ENCODE measurements at places on chromosomes 6 and 20.

GRCh38 chr6:77397561-77397960 lies 65.7 kb downstream of the HTR1B start:
- DNase-seq: no peak

DNA sequence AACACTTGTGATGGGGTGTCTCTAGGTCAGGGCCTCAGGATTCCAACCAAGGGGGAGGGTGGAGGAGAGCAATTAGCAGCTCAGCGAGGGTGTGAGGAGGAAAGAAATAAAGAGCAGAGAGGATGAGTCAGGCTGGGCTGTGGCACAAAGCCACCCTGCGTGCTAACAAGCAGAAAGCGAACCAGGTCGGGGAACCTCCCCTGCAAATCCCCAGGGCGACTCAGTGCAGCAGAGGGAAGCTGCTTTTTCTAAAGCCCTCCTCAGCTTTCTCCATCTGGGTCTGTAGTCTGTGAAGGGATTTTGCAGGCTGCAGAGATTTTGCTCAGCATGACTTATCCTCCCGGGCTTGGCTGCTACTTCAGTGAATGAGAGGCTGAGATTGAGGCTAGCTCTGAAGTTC lies 6.6 kb upstream of the SPO11 start:
- DNase-seq: peak; percentile 89

- DNase-seq: peak; percentile 94
Measured at GRCh38 chr20:47464380-47465101, 37.1 kb upstream of the NCOA3 start.

- DNase-seq: no peak
Measured at GRCh38 chr20:36217226-36217625, 19.1 kb upstream of the AAR2 start.

- no peak for DNase-seq
Measured at GRCh38 chr6:93437491-93437890, 18.1 kb upstream of the EPHA7 start.

- DNase-seq: no peak
Measured at GRCh38 chr6:27049863-27050781, 197.4 kb upstream of the PRSS16 start.

DNA sequence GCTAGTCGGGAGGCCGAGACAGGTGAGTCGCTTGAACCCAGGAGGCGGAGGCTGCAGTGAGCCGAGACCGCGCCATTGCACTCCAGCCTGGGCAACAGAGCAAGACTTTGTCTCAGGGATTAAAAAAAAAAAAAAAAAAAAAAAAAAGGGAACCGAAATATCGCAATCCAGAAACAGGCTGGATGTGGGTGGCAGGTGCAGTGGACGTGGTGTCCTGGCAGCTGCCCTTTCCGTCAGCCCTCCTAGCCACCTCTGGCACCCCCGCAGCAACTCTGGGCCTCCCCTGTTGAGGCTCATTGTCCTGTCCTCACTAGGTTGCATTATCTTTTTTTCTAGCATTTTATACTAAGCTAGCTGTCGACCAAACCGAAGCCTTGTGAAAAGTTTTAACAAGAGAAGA lies 113.5 kb downstream of the DTNBP1 start:
- DNase-seq: no peak

DNA sequence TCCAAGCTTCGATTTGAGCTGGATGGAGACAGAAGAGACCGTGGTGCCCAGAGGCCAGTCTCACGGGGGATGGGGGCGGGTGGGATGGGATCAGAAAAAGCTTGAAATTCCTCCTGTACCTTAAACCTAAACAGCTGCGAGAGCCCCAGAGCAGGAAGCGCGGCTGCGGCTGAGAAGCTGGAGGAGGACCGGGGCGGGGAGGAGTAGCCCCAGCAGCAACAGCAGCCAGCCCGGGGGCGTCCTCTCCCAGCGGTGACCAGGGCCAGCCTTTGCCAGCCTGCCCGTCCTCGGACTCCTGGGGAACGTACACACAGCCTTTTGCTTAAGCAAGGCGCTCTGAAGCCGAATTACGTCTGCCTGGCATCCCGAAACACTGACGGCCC lies 17.4 kb upstream of the PRDM13 start:
- DNase-seq: no peak

GRCh38 chr20:49786668-49787370 lies 25.8 kb upstream of the SLC9A8 start:
- no peak for DNase-seq

- no peak for DNase-seq
Measured at GRCh38 chr6:47574789-47575188, 97.2 kb downstream of the CD2AP start.

- no peak for DNase-seq
Measured at GRCh38 chr6:83006270-83006905, 59.3 kb downstream of the UBE3D start.

DNA sequence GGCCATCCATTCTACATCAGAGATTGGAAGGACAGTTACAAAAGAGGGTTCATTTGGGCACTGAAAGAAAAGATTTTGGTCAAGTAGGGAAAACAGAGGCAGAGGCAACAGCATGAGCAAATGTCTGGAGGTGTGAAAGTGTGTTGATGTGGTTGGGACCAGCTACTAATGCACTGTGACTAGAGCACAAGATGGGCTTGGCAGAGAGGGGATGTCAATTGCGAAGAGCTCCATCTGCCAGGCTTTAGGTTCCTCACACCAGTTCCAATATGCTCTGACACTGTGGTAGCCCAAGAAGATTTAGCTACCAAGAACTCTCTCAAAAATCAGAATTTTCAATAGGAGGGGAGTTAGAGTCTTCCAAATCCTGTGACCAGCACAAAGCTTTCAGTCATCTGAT lies 42.1 kb downstream of the TRAF3IP2 start:
- DNase-seq: no peak

DNA sequence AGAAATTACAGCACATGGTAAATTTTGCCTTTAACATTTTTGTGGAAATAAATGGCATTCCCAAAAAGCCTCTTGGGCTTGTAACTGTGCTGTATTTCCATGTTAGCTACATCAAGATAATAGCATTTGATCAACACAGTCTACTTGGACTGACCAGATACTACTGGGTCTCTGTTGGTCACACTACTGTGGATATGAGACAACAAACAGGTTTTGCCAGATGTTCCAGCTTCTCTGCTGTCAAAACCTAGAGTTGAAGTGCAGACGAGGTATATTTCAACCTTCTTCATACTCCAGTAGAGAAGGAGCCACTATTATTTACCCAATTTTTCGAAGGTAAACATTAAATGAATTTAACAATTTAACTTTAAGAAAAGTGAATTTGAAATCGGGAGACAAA lies 284.7 kb upstream of the CITED2 start:
- no peak for DNase-seq

- no peak for DNase-seq
Measured at GRCh38 chr6:136783495-136784270, 8.6 kb downstream of the MAP3K5 start.

- no peak for DNase-seq
Measured at GRCh38 chr6:130377371-130377770, 11.6 kb downstream of the TMEM200A start.

GRCh38 chr6:92827104-92827503 lies 592.3 kb downstream of the EPHA7 start:
- DNase-seq: no peak

- DNase-seq: no peak
Measured at GRCh38 chr6:37314487-37315156, 39.2 kb upstream of the RNF8 start.

GRCh38 chr6:55997223-55997874 lies 122.0 kb upstream of the BMP5 start:
- no peak for DNase-seq

DNA sequence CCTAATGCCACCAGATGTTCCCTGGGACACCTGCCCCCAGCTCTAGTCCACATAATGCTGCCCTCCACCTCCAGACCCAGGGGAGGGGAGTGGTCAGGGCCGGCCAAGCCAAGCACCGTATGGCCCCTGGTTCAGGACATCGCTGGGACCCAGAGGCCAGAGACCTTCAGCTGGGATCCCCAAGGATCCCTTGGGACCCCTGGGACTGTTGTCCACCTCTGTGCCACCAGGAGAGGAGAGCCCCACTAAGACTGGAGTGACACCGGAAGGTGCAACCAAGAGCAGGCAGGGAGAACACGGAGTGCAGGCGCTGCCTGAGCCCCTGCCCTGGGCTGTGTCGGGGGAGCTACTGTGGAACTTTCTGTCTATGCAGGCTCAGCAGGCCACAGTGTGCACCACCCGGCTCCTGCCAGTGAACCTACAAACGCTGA lies 43.6 kb downstream of the CTCFL start:
- no peak for DNase-seq
